ENCODE measurements at places on chromosomes 4 and X.

DNA sequence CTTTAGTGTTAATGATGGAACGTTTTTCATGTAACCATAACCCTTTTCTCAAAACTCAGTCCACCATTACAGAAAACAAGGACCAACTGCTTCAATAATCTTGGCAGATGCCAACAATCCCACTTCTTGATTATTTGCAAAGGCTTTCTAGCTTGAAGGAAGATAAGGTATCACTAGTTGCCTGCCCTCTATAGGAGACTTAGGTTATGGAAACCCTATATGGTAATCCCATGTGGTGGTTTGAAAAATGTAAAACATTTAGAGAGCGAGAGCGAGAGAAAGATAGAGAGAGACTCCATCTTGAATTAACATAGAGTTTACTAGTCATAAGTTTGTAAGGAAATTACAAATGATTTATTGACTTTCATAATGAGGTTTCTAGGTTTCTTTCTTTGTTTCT, 1627.5 kb upstream of the TENM3 start:
- DNase-seq: no peak

- DNase-seq: no peak
Measured at GRCh38 chr4:5237086-5237660, 185.9 kb downstream of the STK32B start.

DNA sequence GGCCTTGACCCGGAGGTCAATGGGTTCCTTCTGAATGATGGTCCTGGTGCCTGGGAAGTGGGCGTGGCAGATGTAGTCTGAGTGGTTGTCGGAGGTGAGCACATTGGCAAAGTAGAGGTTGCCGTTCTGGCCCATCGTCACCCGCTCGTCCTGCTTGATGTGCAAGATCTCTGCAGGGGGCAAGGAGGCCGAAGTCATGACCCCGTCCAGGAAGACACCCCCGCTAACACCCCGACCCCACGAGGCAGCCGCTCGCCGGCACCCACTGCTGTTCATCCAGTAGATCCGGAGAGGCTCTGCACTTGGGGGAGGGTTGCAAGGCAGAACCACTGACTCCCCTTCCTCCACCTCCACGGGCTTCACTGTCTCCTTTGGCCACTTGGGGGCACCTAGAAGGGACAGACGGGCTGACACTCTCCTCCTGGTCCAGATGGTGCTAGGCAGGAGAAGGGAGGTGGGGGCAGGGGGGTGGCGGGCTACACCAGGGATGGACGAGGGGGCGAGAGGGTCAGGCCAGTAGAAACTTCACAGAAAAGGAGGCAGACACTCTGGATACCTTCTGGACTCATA, 15.1 kb downstream of the L1CAM start:
- no peak for DNase-seq

DNA sequence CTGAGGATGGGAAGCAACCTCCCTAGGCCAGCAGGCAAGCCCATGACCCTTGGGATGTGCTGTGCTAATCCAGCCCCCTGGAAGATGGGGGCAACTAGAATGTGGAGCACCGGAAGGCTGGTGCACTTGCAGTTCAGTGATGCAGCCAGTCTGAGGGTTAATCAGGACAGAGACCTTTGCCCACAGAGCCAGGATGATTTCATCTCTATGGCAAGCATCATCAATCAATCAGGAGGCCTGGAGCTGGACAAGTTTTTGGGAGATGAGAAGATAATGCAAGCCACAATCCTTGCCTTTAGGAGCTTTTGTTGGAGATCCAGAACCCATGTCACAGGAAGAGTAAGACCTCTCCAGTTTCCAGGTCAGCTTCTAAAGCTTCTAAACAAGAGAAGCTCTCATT, 15.4 kb upstream of the MSN start:
- no peak for DNase-seq

- no peak for DNase-seq
Measured at GRCh38 chrX:118153270-118153669, 36.7 kb upstream of the KLHL13 start.

GRCh38 chr4:150310159-150310895, 232.1 kb downstream of the DCLK2 start:
- DNase-seq: no peak

GRCh38 chr4:18202486-18202885, 180.9 kb upstream of the LCORL start:
- no peak for DNase-seq

DNA sequence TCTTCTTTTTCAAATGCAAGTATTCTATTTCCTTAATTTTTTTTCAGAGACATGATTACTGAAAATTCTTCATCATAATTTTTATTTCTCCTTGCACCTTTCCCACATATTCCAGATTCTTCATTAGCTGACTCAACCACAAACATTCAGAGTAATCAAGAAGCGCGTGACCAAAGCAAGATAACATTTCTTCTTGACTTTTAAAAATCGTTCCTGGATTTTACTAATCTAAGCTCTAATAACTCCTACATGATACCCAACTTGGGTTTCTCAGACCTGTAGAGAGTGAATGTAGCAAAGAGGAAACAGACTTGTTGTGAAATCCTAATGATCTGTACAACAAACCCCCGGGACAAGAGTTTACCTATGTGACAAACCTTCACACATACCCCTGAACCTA, 615.0 kb downstream of the TMA16 start:
- no peak for DNase-seq

DNA sequence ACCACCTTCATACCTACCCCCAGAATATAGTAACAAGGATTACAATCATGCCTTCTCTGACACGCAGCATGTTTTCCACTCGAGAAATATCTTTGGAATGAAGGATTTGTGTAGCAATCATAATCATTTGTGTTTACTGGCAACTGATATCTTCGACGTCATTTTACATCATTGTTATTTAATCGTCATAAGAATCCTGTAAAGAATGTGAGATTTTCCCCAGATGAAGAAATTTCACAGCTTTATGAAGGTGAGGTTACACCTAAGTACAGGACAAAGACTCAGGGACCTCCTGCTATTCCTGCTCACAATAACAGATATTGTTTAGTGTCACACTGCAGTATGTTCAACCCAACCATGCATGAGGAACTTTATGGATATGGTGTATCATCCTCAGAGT, 198.2 kb upstream of the LDB2 start:
- DNase-seq: no peak

DNA sequence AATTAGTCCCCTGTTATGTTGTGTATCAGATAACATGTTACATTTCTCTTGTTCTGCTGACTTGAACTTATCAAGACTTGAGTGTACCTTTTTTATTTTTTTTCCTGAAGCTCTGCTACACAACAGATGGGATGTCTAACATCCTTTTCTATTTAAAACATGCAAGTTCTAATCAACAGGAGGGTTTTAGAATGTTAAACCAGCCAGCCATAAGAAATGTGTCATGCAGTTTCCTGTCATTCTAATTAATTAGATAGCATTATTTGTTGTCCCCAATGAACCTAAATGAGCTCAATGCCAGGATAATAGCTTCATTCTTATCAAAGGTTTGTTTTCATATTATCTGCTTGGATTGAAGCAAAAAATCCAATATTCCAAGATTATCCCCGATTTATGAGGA, 958.2 kb downstream of the PCDH7 start:
- no peak for DNase-seq

GRCh38 chrX:118367338-118367737, 21.4 kb downstream of the WDR44 start:
- no peak for DNase-seq

DNA sequence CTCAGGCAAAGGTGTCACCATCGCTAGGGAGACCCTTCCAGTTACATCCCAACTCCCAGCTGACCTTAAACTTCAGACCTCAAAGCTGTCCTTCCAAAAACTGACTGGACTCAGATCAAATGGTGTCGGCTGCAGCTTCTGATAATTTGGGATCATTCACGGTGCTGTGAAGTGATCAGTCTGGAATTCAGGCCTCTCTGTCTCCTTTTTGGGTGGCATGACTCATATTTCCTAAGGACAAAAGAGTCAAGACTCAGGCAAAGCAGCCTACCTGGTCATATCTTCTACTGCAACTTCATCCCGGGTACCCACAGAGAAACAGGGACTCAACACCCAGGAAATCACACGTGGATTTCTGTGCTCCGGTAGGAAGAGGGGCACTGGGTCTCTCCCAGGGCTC, 87.6 kb downstream of the SORCS2 start:
- no peak for DNase-seq

GRCh38 chr4:41136456-41136855, 77.9 kb downstream of the APBB2 start:
- no peak for DNase-seq

DNA sequence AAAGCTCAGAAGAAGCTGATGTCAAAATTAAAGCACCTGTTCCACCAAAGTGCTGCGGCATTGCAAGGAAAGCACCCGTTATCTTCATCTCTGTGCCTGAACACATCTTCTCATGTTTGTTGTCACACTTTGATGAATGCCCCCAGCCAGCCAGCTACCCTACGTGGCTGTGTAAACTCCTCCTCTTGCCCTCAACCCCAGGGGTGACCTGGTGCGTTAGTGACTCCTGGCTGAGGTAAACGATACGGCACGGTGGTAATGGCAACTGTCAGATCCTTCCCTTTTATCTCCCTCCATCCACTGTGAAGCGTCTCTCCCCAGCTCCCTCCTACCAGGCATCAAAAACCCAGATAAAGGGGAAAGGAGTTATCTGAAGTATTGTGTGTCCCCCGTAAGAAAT, 90.6 kb upstream of the WWC2 start:
- DNase-seq: no peak

DNA sequence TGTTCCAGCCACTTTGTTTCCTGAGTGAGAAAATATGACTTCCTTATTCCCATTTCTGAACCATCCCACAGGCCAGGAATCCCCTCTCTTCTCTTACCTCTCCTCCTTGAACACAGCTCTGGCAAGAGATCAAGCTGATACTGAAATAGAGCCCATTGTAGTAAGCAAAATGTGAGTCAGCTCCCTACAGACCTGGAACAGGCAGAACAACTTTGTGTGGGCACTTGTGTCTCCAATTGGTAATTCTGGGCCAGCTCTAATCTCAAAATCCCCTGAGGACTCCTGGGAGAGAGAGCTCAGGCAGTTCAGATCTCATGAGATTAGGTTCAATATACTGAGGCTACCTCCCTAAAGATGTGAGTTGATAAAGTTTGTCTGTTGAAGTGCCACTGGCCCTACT, 213.5 kb downstream of the GUCY2F start:
- DNase-seq: no peak

DNA sequence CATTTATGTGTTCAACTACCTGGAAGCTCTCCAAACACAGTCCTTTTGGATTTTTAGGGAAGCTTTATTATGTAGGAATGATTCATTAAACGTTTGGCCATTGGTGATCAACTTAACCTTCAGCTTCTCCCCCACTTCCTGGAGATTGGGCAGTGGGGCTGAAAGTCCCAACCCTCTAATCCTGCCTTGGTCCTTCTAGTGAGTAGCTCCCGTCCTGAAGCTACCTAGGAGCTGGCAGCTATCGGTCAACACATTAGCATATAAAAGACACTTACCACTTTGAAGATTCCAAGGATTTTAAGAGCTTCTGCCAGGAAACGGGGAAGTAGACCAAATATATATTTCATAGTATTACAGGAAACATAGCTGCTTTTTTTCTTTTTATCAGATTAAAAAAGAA, 69.7 kb downstream of the MCUB start:
- DNase-seq: no peak

DNA sequence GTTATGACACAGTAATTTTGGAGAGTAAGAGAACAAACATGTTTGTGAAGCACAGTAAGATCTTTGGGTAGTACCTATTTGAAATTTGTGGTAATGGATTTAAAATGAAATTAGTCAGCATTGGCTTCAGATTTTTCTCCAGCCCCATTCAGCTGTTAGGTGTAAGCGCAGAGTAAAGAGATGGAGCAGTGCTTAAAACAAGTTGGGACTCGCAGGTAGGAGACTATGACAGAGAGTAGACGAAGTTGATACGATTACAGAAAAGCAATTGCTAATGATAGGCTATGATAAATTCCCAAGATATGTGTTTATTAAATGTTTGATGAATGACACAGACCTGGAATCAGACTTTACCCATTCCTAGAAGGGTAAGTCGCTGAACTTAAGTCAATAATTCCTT, 72.6 kb downstream of the CHIC2 start:
- no peak for DNase-seq

GRCh38 chr4:33187035-33187434, 2466.9 kb downstream of the PCDH7 start:
- DNase-seq: no peak

DNA sequence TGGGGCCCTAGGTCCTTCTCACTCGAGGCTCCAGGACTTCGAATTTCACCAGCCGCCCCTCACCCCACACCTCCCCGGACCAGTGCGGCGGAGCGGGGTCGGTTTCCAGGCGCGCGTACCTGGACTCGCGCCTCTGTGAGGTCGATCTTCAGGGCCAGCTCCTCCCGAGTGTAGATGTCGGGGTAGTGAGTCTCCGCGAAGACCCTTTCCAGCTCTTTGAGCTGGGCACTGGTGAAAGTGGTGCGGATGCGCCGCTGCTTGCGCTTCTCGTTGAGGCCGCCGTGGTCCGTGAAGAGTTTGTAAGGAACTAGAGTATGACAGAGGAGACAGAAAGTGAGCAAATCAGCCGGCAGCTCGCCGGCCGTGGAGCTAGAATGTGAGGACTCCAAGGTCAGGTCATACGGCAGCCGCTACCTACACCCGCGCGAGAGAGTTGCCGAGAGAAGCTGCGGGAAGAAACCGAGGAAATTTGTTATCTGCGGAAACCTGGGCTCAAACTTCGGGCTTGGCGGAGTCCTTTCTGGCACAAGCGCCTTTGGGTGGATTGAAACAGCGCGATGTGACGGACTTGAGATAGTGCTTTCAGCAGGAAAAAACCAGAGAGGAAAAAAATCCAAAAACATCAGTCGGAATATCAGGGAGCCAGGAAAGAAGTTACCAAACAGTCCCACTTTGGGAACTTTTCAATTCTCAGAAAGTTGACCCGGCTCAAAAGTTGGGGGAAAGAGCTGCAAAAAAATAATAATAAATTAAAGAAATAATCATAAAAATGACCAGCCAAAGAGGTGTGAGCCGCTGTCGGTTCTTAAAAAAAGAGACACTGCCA, 1.1 kb downstream of the PHOX2B start:
- DNase-seq: no peak

GRCh38 chr4:103451341-103451740, 253.2 kb upstream of the CENPE start:
- no peak for DNase-seq

DNA sequence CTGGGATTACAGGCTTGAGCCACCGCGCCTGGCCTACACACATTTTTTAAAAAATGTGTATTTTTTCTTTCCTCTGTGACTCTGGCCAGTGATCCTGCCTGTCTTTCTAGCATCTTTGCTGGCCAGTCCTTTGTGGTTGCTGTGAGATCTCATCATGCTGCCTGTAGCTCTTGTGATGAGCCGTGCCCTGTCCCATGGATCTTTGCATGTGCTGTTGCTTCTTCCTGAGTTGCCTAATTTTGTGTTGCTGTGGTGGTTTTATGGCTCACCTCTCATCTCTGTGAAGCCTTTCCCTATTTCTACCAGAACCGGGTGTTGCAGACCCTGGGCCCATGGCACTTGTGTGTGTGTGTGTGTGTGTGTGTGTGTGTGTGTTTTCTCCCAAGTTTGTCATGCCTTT, 8.3 kb downstream of the NSD2 start:
- DNase-seq: no peak

GRCh38 chr4:147723326-147723725, 8.6 kb upstream of the ARHGAP10 start:
- no peak for DNase-seq

- DNase-seq: no peak
Measured at GRCh38 chr4:101020956-101021355, 326.4 kb downstream of the PPP3CA start.

- no peak for DNase-seq
Measured at GRCh38 chr4:6290769-6291547, 21.3 kb downstream of the WFS1 start.

- DNase-seq: no peak
Measured at GRCh38 chrX:113929004-113929403, 654.9 kb upstream of the HTR2C start.

Data from activated CD8-positive, alpha-beta memory T cell treated with anti-CD3 and anti-CD28 coated beads for 1 hour (primary cell).